Left hindlimb (tissue), 1 donor: ENCODE measurements at places on chromosomes 7 and 10.

DNA sequence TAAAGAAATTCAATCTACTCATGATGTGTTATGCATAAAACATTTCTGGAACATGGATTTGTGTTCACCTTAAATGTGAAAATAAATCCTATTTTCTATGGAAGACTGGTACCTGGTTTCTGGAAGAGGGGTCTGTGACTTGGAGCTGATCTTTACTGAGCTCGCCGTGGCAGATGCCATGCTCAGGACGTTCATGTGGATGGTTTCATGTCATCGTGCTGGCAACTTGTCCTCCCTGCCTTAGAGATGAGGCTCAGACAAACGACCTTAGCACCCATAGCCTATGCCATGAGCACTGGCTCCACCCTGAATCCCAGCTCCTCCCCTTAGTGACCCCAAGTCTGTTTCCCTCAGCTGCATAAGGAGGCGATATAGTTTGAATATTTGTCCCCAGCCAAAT lies 7.3 kb downstream of the PPIF start:
- no peak for DNase-seq

- DNase-seq, result no peak
Measured at GRCh38 chr10:31025142-31025541, 6.5 kb downstream of the ZNF438 start.

DNA sequence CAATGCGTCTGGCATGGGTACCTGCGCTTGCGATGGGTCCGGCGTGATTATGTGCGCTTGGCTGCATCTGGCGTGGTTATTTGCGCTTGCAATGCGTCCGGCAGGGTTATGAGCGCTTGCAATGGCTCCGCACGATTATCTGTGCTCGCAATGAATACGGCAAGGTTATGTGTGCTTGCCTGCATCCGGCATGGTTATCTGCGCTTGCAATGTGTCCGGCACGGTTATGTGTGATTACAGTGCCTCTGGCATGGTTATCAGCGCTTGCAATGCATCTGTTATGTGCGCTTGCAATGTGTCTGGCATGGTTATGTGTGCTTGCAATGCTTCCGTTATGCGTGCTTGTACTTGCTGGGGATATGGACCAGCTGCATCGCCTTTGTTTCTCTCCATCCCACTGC lies 37.7 kb downstream of the RBAK start:
- DNase-seq, result no peak

DNA sequence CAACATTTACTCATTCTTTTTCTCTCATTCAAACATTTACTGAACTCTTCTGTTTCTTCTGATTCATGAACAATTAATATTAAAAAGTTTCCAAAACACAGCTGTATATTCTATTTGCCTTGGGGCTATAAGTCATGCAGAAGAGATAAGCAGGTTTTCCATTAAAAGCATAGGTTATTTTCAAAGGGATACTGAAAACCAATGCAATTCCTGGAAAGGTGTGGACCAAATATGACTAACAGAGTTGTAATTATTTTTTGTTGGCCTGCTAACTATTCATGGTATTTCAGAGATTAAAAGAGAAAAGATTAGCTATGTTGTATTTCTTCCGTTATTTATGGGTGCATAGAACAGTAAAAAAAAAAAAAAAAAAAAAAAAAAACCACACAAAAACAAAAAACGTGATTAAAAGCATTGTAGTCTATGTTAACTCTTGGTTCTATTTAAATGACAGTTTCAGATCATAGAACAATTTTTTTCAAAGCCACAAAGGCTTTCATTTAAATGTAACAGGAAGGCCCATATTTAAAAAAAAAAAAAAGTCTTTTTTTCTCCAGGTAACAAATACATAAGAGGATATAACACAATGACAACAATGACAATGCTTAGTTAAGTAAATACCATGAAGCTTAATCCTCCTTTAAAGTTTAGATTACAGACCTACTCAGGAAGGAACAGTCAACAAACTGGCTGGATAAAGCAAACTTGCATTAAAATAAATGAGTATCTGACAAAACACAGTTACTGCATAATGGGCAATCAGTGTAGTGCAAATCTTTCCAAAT lies 1042.9 kb downstream of the GATA3 start:
- no peak for DNase-seq

- DNase-seq, result no peak
Measured at GRCh38 chr10:22823109-22823508, 104.7 kb upstream of the ARMC3 start.

DNA sequence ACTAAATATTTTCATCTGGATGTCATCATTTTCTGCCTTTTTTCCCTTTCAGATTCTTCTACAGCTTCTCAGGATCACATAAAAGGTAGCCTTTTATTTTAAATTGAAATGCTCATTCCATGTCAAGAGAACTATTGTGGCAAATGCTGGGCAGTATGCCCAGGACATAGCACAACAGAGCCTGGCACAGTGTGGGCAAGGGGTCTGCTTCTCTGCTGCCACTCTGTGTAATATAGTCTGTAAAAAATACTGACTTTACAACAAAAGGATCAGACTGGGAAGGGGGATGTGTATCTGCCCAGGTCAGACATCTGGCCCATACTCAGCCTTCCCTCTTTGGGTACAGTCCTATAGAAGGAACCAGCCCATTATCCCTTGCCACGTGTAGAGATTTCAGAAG lies 62.7 kb downstream of the CUZD1 start:
- DNase-seq, result no peak

GRCh38 chr7:2738766-2739549 lies 51.0 kb downstream of the AMZ1 start:
- DNase-seq, result no peak

- DNase-seq, result no peak
Measured at GRCh38 chr7:44953156-44953555, 25.7 kb downstream of the MYO1G start.

DNA sequence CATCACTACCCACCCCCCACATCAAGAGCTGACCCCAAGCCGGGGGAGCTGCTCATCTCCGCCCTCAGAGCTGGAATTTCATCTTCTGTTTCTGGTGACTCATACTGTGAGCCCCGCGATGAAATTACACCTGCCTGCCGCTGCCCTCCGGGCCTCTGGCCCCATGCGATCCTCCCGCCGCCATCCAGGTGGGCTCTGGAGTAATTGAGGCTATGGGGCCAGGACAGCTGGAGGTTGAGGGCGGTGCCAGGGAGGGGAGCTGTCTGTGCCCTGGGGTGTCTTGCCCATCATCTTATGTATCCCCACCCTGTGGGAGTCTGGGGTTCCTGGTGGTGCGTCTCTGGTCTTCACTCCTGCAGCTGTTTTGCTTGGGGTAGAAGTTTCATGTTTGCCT lies 9.0 kb downstream of the GTF2IRD1 start:
- DNase-seq, result no peak

GRCh38 chr7:105309235-105310169 lies 79.2 kb downstream of the SRPK2 start:
- DNase-seq, result no peak

DNA sequence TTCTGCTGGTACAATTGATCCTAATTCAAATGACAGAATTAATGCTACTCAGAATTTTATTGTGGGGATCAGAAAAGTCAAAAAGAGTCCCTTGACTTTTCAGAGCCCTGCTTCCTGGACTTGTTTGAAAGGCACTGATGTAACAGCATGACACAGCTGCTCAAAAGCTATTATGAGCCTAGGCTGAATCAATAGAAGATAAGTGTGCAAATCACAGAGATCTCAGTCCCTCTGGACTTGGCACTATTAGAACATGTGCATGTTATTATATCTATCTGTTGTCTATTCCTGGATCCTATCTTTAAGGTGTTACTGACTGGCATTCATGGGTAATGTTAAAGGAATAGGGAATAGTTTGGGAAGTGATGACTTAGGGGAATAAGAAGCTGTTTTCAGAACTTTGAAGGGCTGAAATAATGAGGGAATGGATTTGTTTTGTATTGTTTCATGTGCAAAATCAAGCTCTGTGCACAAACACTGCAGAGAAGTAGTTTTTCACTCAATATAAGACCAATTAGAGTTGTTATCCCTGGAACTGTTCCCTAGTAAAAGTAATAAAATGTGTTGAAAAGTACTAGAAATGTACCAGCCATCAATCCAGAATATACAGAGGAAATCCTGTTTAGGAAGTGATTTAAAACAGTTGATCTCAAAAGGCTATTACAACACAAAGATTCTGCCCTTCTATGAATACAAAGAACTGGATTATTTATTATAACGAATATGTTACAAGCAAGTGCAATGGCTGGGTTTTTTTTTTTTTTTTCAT lies 814.9 kb upstream of the C7orf33 start:
- no peak for DNase-seq

- DNase-seq, result no peak
Measured at GRCh38 chr10:35493196-35494118, 111.7 kb upstream of the GJD4 start.

DNA sequence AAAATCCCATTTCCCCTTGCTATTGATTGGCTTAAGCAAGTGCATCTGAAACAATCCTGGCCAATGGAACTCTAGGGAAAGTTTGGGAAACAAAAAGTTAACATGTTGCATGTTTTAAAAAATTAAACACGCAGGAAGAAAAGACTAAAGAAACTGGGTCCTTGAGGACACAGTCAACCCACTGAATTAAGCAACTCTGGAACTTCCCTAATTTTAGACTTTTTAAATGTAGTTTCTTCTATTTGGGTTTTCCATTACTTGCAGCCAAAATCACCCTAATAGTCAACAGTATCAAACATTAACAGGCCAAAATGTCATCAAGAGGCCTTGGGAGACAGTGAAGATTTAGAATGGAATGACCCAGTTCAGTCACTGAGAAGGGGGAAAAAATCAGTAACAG lies 40.6 kb downstream of the OSBPL3 start:
- no peak for DNase-seq

DNA sequence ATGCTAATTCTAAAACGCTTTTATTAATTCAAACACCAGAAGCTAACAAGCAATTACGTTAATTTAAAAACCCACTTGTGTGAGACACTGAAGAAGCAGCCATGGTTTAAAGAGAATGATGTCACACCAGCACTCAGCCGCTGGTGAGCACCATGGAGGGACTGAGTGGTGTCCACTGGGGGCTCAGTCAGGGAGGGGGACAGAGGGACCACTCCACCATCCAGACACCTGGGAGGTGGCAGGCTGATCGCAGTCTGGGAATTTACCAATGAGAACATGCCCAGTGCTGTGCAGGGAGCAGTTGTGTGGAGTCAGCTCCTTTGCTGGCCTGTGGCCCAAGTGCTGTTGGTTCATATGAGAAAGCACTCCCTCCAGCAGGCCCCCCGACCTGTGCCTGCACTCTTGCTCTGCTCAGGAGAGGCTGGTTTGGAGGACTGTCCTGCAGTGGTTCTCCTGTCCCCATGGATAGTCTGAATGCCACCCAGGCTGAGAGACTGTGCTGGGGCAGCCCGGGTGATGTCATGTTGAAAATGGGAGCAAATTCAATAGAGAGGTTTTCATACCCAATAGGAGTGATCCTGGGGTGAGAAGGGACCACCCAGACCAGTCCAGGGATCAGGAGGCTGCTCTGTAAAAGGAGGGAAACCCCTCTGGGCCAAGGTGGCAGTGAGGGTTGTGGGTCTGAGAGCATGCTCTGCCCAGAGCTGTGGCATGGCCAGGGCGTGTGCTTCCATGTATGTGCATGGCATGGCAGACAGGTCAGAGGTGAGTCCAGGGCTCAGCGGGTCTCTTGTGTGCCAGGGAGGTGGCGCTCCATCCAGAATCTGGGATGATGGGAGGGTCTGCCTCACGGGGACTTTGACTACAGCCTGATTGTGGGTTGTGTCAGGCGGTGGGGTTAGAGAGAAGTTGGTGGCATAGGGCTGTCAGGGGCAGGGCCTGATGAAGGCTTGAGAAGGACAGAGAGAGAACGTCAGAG lies 12.7 kb downstream of the ADCY1 start:
- no peak for DNase-seq

- no peak for DNase-seq
Measured at GRCh38 chr7:32032211-32032610, 38.0 kb downstream of the PDE1C start.

- no peak for DNase-seq
Measured at GRCh38 chr7:47973739-47974138, 5.7 kb downstream of the HUS1 start.

GRCh38 chr10:96890580-96890979 lies 58.5 kb downstream of the LCOR start:
- no peak for DNase-seq

- DNase-seq, result no peak
Measured at GRCh38 chr7:26429168-26429567, 137.5 kb downstream of the SNX10 start.

GRCh38 chr10:104138131-104138530 lies 16.2 kb downstream of the SFR1 start:
- no peak for DNase-seq

DNA sequence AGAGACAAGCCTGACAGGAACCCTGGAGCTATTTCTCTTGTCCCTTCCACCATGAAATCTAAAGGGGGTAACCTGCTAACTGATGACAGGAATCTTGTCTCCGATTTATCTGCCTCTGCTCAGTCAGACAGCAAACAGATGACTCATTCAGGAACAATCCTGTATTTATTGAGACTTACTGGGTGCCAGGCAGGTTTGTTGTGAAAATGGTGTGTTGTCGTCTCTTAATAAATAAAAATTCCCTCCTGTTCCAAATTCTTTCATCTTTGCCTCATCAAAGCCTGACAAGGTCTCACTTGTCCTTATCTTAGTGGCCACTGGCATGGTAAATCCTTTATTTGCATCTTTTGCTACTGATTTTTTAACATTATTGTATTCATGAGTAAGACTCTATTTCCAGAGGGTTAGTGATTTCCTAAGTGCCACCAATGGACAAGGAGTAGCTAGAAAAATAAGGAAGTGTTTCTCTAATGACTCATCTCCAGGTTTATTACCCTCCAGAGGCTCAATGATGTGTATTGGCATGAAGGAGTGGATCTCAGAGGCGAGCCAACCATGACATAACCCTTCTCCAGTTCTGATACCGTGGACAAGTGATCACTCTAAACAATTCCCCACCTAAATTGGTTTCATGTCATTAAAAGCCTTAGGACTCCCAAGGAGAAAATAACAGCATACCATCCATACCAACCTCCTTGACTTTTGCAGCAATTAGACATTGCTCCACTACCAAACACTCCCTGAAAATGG lies 724.0 kb downstream of the GRID1 start:
- no peak for DNase-seq

GRCh38 chr7:43588477-43589132 lies 5.7 kb downstream of the STK17A start:
- DNase-seq, result no peak

GRCh38 chr10:133358162-133358924 lies 524 bp upstream of the FUOM start:
- DNase-seq, result no peak

GRCh38 chr10:96130326-96130995 lies 364 bp downstream of the ZNF518A start:
- DNase-seq, result peak; percentile 84
